Stimulated activated CD4-positive, alpha-beta T cell treated with anti-CD3 and anti-CD28 coated beads, Interleukin-15, amount 100 ng/mL, for 48 hours (primary cell): ENCODE measurements at places on chromosomes 11 and 22.

GRCh38 chr22:48761546-48761945, 1066.1 kb downstream of the BRD1 start:
- no peak for DNase-seq

DNA sequence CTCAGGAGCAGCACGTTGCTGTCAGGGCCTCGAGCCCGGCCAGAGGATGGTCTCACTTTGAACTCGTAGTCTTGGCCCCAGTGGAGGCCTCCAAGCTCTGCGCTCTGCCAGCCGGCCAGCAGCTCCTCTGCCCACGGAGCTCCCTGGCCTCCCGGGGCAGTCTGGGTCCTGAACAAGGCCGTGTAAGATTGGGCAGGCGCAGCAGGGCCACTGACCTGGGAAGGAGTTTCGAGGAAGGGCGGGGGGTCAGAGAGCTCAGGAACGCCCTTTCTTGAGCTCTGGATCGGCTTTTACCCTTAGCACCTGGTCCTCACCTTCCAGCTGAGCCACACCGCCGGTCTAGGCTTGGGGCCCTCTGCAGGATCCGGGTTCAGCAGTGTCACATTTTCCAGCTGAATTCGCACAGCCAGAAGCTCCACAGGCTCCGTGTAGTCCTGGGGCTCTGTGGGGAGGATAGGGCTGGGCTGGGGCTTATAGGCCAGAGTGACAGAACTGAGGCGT, 2.1 kb downstream of the ROBO4 start:
- DNase-seq = no peak

GRCh38 chr22:35452351-35452781, 52.4 kb downstream of the MCM5 start:
- DNase-seq = no peak

DNA sequence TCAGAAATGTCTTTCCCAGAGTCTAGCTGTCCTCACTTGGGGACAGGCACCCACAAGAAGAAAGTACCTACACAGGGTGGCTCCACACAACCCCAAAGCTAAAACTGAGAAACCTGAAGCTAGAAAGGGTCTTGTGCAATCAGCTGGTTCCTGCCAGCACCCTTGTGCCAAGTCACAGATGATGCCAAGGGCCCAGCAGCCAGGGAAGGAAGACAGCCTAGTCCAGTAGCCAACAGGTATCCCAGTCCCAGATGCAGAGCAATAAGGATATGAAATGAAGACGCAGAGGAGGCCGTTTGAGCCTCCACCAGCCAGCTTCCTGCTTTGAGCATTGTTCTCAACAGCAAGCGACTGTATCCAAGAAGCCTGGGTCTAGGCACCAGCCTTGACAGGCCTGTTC, 6.1 kb downstream of the PLEKHA7 start:
- no peak for DNase-seq

DNA sequence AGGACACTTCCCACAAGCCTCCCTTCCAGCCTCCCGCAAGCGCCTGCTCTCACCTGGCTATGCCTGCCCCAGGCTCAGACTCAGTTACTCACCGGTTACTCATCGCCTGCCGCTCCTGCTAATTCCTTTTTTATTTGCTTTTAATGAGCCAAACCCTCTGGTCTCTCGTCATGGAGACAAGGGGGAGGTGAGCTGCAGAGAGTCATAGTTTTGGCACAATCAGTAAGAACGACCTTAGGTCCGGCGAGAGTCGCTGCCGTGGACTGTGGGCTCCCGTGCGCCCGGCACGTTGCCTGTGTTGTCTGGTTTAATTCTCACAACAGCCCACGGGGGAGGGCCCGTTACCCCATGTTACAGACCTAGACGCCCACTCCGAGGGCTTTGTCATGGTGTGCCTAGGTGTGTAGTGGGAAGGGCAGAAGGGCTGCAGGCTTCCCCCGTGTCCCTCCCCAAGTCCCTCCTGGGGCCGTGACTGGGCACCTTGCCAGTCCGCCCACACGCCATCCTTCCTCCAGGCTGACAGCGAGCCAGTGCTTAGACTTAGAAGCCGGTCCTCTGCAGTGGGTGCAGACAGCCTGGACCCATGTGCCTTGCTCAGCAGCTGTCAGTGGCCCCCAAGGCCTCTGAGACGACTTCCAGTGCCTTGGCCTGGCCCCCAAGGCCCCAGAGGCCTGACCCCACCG, 42.2 kb downstream of the WNT7B start:
- DNase-seq = no peak

DNA sequence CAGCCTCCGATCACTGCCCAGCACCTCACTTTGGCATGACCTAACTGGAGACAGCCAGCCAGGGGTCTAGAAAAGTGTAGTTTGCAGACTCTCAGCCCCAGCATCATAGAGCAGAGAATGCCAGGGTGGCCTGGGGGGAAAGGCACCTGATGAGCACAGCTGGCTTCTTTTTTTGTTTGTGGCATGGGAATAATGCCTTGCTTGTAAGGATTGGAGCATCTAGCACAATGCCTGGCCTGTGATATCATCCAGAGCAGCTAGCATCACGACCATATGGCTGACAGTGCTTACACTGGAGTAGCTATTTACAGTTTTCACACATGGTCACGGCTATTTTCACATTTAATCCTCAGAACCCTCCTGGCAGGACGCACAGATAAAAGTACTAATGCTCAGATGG, 594.8 kb upstream of the B3GAT1 start:
- no peak for DNase-seq

DNA sequence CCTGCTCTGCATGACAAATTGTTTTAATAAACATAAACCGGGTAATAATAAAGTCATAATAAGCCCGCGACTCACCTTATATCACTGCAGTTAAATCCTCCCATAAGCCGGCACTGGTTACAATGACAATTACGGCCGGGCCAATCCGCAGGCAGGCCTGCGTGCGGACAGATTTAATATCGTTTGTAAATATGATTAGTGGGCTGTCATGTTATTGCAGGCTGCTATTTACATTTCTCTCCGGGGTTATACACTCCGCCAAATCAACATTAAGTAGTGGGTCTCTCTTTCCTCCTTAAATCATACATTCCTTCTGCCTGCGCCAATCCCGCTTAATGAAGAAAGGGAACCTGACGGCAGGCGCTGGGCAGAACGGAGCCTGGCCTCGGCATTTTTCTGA, 51.8 kb upstream of the LMO1 start:
- DNase-seq = no peak

GRCh38 chr11:128627666-128628324, 40.4 kb upstream of the ETS1 start:
- DNase-seq = no peak

- DNase-seq = no peak
These were observed 50.7 kb downstream of the TSPAN18 start for GRCh38 chr11:44777209-44778194.
